ENCODE measurements at places on chromosomes 11 and 22.
A peak's percentile ranks its signal among the peaks of the same experiment; 100 is the strongest.

DNA sequence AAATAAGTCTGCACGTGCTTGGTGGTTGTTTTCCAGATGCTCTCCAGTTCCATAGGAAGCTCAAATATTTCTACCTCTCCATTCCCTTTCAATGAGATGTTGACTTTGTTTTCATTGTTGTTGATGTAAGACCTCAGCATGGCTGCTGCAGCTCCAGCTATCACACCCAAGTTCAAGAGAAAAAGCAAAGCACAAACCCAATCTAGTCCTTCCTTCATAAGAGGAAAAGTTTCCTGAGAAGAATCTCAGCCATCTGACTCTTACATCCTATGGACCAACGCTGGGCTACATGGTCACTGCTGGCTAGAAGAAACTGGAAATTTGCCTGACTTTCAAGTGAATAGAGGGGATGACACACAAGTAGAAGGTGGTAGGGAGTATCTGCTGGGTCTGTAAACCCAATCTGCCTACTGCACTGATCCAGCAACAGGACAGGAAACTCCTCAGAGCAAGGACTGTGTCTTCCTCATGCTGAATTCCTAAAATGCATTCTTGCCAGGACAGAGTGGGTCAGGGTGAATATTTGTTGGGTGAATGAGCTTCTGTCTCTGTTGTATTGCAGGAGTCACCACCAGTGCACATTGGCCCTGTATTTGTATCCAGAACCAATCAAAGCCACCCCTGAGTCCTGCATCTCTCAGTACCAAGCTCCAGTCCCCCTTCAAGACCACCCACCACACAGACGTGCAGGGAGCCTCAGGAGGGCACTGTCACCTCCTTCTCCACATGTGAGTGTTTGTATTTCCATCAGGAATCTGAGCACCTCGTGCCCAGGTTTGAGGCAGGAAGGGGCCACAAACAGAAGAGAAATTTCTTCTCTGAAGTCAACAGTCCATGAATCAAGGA, 118.0 kb upstream of the IGLL5 start:
- no peak for DNase-seq

GRCh38 chr11:96014217-96014616, 90.3 kb upstream of the MTMR2 start:
- DNase-seq: peak; percentile 44

DNA sequence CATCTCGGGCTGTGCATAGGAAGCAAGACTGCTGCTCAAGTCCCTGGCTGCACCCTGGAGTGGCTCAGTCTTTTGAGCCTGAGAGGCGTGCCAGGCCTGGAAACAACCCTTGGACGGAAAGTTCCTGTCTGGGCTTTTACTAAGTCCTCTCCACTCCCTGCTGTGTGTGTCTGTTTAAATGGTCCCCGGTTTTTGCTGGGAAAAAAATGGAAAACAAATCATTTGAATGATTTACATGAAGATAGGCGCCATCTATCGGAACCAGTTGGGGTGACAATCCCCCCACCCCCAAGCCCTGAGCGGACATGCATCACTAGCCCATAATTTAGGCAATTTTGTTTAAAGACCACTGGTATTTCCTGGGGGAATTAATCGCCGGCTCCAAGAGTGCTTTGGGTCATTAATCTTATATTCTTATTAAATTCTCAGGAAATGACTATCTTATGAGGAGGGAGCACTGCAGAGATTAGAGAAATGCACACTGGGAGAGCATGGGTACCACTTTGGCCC, 2.7 kb upstream of the GAB2 start:
- DNase-seq: peak; percentile 49

DNA sequence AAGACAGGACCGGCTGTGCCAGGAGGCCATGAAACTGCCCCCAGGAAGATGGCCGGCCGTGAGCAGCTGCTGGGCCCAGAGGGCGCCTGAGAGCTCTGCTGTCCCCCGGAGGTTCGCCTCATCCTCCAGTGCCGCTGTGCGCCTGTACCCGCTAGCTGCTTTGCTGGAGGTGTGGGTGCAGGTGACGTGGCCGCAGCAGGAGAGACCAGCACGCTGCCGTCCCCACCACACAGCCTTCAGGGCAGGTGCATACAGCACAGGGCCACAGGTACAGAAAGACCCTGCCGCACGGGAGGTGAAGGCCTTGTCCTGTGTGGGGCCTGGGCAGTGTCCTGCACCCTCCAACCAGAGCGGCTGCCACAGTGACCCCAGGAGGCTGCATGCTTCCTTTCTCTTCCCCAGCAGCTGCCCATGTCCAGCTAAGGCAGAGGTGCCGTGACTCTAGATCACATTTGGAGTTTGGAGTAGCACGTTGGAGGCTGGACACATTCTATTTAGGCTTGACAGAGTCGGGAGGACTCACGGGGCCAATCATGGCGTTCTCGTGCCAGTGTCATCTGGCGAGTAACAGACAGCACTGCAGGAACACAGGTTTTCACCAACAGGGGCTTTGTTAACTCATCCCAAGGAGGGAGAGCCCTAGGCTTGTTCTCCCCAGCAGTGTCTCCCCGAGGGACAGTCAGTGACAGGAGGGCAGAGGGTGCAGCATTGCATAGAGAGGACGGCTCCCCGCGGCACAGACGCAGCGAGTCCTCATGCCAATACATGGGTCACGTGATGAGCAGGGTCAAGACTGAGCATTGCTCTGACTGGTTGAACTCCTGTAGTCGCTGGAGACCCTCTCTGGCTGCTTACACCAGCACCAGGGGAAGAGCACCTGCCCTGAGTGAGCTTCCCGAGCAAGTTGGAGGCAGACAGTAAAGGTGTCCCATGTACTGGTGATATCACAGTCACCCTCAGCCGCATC, 18.7 kb upstream of the PANX2 start:
- no peak for DNase-seq

GRCh38 chr22:50249341-50250248, 1.5 kb downstream of the HDAC10 start:
- no peak for DNase-seq

- no peak for DNase-seq
These were observed 1.5 kb upstream of the ANKRD42 start for GRCh38 chr11:83191986-83192385.
